ENCODE measurements at places on chromosomes 11 and 22.

GRCh38 chr11:78076733-78077403 lies 2.8 kb downstream of the NDUFC2 start:
- DNase-seq: no peak

GRCh38 chr11:84549217-84549616 lies 1077.9 kb downstream of the DLG2 start:
- no peak for DNase-seq

GRCh38 chr11:13763341-13763740 lies 94.9 kb downstream of the FAR1 start:
- peak; percentile 40 for DNase-seq

GRCh38 chr11:83727251-83727650 lies 441.1 kb upstream of the CCDC90B start:
- no peak for DNase-seq

DNA sequence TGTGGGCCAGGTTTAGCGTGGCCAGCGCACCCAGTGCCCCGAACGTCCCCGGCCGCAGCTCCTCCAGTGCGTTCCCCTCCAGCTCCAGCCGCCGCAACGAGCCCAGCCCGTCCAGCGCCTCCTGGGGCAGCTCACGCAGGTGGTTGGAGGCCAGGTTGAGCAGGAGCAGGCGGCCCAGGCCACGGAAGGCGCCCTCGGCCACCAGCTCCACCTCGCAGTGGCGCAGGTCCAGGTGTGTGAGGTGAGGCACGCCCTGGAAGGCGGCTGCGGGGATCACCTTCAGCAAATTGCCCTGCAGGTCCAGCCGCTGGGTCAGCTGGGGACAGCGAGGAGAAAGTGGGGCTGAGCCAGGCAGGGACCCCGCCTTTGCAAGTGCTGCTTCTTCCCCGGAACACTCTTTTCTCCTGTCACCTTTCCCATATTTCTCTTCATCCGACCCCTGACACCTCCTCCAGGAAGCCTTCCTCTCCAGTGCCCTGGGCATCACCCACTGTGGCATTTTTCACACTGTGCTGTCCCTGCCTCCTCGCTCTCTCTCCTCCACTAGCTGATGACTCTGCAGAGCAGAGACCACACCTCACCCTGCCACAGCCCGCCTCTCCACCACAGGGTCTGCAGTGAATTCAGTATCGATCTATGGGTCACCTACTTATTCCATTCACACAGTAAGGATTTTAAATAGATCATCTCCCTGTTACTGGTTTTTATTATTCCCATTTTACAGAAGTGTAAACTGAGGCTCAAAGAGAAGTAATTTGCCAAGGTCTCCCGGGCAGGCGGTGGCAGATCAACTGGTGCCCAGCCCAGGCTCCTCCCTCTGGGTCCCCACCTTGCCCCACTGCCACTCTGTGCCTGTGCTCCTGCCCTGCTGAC lies 1.9 kb downstream of the CHADL start:
- no peak for DNase-seq

GRCh38 chr11:63551889-63552266 lies 11.3 kb downstream of the PLAAT2 start:
- no peak for DNase-seq

DNA sequence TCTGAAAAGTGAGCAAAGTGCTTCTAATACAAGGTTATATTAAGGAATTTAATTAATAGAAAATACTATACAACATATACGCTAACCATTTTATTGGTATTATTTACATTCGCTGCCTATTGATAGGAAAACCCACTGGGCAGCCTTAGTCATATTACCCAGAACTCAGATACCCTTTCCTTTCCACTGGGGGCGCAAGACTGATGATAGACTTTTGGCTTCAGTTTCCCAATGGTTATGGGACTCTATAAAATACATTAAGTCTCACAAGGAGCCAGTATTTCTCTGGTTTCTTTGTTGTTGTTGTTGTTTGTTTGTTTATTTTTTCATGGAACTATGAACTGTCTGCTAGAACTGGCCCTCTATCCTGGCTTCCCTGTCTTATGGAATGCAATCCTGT lies 471.1 kb upstream of the KIRREL3 start:
- no peak for DNase-seq

GRCh38 chr11:12893787-12894672 lies 115.1 kb upstream of the RASSF10 start:
- peak; percentile 44 for DNase-seq

DNA sequence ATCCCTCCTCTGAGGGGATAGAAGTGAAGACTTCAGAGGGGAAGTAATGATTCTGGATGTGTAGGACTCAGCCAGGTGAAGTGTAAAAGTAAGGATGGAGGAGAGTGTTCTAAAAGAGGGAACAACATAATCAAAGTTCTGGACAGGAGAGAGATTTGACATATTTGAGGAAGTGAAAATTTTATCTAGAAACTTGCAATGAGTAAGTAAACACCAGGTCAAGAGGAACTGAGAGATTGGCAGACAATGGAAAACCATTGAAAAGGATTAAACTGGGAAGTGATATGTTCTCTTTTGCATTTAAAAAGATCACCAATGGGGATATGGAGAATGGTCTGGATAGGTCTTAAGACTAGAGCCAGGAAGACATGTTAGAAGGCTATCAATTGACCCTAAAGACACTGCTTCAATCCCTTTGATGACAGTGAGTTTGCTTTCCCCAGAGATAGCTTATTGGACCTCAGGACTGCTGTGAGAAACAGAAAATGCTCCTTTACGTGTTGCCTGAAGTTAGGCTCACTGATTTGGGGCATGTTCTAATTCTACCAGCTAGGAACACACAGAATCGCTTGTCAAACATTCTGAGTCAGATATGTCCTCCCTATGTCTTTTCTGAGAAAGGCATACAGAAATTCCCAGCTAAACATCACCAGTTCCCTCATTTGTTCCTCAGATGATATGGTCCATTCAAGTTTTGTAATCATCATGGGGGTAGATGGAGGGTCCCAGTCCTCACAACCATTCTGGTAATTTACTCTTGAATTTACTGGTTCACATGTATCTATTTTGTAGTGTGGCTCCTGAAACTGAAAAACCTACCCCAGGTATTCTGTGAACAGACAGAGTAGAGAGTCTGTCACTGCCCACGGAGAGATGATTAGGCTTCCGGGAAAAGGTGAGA lies 144.9 kb downstream of the MAML2 start:
- no peak for DNase-seq

GRCh38 chr11:78828676-78829075 lies 254.0 kb upstream of the NARS2 start:
- no peak for DNase-seq

GRCh38 chr22:36237462-36238372 lies 1.6 kb downstream of the APOL2 start:
- no peak for DNase-seq

DNA sequence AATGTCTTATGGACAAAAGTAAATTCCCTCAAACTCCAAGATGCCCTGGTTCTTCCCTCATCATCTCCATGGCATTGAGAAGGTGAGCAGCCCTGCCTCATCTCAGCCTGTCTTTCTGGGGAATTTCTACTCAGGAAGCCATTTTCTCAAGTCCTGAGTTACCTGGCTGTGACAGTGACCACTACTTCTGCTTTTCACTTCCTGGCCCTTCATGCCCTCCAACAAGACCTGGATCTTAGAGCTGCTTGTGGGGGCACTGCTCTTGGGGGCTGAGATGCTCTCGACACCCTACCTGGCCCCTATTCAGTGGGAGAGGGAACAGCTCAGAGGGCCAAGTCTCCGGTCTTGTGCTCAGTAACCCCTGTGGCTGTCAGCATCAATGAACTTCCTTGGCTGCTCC lies 5.5 kb upstream of the IGSF22 start:
- DNase-seq: no peak

GRCh38 chr11:93591247-93591898 lies 48.2 kb upstream of the SMCO4 start:
- DNase-seq: no peak

- no peak for DNase-seq
Observed at GRCh38 chr11:118921121-118921928, 4.4 kb downstream of the BCL9L start.

DNA sequence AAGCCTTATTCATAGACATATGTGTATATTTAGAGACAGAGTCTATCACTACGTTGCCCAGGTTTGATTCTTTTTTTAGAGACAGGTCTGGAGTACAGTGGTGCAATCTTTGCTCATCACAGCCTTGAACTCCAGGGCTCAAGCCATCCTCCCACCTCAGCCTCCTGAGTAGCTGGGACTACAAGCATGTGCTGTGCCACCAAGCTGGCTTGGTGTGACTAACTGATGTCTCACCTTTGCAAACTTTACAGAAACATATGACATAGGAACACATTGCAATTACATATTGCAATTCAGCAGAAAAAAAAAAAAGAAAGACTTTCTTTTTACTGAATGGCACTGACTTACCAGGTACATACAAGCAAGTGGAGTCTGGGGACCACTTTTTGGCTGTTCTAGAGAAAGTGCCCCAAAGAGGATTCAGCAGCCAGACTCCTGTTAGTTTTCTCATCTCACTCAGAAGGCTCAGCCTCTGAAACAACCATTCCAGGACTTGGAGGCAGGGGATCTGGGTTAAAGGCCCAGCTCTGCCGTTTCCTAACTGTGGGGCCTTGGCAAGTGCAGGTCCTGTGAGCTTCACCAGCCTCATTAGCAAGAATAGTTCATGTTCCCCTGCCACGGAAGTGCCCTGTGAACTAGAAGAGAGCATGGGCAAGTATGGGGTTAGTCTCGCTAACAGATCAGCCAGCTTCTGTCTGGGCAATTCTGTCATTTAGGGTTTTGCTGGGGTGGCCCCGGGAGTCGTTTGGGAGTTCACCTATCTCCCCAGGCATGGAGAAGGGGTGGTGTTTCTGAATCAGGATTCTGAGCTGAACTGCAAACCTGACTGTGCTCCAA lies 11.3 kb upstream of the NFAM1 start:
- no peak for DNase-seq

DNA sequence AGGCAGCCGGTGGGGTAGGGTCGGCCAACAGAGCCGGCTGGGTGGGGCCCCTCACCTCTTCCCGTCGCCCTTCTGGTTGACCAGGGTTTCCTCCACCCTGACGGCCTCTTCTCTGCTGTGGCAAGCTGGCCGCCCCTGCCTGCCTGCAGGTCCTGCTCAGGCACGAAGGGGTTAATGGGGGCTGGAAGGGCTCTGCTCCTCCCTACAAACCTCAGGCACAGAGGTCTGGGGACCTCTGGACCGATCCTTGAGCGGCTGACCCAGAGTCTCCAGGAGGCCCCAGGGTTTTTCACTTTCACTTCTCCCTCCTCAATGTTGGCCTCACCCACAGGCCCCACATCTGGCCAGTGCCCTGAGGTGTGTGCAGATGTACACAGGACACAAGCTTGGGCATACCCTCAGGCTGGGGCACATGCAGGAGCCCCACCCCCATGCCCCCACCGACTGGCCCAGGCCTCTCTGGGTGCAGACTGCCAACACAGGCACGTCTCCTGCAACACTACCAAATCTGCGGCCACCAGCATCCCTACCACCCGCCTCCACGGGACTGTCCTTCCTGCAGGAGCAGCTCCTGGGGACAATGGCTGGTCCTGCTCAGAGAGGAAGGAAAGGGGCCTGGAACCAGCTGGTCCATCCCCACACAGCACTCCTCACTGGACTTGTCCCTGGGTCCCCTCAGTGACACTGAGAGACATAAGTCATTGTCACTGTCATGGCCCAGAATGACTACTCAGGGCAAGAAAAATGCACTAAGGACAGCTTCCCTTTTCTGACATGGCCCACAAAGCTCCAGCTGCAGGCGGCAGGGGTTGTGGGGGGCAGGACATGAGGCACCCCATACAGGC lies 3.2 kb upstream of the TBX1 start:
- no peak for DNase-seq

DNA sequence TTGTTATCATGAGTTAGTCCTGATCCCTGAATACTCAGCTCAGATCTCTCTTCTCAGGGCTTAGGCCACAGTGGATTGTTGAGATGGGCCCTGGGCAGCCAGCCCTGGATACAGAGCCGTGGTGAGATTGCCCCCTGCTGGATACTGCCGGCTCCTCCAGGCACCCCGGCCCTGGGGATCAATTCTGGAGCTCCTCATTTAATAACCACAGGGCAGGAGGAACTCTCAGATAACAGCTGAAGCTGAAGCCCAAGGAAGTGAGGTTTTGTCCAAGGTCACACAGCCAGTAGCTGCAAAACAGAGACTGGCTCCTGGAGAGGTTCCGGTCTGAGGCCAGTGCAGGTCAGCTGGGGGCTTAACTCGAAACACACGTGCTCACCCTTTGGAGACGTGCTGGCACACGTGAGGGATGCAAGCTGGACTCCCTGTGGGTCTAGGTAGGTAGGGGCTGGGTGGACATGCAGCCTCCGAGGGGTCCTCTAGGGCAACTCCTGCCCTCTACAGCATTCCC lies 16.0 kb downstream of the USH1C start:
- peak; percentile 75 for DNase-seq

DNA sequence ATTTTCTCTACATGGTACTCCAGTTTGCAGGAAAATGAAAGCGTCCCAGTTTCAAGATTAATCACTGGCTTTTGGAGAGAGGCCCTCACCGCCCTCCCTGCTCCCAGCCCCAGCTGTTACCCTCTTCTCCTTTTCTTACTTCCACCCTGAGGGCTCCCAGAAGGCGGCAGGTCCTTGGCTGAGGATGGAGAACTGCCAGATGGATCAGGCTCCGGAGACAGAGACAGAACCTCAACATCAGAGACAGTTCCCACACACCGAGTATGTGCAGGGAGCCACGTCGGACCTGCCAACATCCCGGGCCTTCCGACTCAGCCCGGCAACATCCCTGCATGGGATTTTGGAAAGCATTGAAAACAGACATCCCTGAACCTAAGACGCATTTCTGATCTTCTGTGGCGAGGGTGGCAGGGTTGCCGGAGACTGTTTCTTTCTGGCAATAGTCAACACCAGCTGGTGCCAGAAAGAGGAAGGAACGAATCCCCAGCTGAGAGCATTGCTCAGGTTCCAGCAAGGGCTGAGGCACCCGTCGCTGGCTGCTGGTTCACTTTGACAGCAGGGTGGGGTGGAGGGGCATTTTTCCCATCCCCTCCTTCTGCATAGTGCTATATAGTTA lies 467.1 kb downstream of the MIAT start:
- no peak for DNase-seq

DNA sequence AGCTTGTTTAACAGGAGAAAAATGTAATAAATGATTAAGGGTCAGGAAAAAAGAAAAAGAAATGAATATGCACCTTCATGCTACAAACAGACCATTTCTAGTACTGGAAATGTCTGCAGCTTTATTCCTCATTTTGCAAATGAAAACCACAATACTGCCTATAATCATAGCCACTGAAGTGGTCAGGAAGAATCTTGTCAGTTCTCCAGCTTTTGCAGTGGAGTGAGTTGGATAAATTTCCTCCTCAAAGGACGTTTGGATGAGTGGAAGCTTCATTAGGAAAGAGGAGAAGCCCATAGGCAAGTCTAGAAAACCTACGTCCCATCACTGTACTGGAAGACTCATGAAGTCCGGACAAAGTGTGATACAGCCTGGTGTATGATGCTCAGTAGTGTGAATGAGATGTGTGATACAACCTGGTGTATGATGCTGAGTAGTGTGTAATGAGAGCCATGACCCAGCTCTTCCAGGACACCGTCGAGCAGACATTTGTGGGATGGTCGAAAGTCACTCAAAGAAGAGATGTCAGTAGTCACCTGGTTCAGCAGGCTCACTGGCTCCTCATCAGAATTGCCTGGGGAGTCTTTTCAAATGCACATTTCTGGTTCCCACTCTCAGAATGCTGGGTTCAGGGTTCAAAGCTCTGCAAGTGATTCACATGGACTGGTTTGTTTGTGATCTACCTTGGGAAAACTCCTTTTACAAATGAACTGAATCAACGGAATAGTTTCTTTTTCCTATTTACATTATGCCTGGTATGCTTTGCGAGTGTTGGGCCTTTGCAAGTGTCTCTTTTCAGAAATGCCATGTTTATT lies 101.3 kb downstream of the PDHX start:
- DNase-seq: no peak

- DNase-seq: no peak
Observed at GRCh38 chr11:20193307-20193706, 33.0 kb upstream of the DBX1 start.

GRCh38 chr11:46348566-46349401 lies 1.5 kb downstream of the DGKZ start:
- peak; percentile 61 for DNase-seq
